ENCODE measurements at places on chromosomes 12 and 14. TPM values are rescaled to one million over a fixed set of nuclear protein-coding genes. Genes with fewer than 3 reads are reported as not detected.

The CPNE8 gene
- 13.1 TPM for polyA plus RNA-seq

The MYH7 gene
- 0.06 TPM for polyA plus RNA-seq

The OVCH1 gene
- polyA plus RNA-seq = not detected

The MRPL52 gene
- 66.9 TPM for polyA plus RNA-seq

The INSM2 gene
- not detected for polyA plus RNA-seq

The SLC5A8 gene
- polyA plus RNA-seq = not detected

The GALNT8 gene
- polyA plus RNA-seq = 0.78 TPM

The CRIP2 gene
- polyA plus RNA-seq = 121 TPM

The OR6C6 gene
- not detected for polyA plus RNA-seq

The CLEC6A gene
- not detected for polyA plus RNA-seq

The MFAP5 gene
- 0.64 TPM for polyA plus RNA-seq

The RNASE2 gene
- 1.8 TPM for polyA plus RNA-seq

Measured in right lung (tissue), 10 donors.